ENCODE measurements at places on chromosomes 3 and 15.

- no peak for DNase-seq
These were observed 26.8 kb downstream of the SLC6A6 start for GRCh38 chr3:14429237-14429636.

DNA sequence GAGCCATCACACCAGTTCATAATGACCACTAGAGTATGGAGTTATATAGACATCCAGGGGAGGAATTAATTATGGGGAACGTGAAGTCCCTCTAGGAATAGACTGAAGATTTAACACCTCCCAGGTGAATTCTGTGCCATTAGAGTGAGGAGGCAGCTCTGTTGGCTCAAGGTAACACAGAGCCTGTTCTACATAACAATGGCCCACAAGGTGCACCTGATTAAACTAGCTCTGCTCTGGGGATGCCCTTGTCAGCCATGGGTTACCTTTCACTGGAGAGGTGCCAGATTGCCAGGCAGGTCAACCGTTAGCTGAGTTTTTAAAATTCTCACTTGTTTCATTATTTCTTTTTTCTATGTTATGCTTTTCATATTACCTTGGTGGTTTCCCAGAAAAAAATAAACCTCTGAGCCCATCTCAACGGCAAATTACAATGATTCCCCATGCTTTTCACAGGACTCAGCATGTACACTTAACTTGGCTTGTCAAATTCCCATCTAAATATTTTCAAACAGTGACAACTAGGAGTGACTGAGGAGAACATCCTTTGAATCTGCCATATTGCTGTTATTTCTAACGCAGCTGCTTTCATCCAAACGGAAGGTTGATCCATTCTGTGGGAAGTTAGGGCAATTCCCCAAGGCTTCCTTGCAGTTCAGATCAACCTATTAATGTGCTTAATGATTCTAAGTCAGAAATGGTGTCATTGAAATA lies 512.9 kb downstream of the MCTP2 start:
- DNase-seq: no peak

DNA sequence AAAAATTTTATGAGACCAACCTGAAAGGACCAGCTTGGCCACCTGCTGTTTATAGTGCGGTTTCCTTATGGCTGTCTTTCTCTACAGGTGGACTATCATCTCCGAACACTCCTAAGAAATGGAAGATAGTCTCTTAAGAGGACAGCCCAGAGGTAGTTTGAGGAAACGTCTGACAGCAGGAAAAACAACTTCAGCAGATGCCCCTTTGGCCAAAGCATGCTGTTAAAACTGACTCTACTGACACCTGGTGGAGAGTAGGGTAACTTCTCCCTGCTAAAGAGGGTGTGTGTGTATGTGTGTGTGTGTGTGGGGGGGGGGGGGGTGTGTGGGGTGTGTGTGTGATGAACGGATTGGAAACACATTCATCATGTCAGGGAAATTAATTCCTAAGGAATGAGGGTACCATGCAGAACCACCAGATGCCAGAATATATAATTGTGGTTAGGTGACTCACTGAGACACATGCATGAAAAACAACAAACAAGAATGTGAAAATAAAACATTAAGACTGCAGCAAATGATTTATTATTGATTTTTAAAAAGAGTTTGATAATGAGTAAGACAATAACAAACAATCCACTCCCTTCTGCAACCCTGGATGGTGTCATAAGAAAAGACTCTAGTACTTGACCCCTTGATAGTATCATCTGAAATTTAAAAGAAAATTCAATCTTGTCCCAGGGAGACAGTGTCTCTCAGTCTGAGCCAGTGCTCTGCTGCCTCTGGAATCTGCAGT lies 256.5 kb downstream of the THRB start:
- DNase-seq: peak; percentile 21

DNA sequence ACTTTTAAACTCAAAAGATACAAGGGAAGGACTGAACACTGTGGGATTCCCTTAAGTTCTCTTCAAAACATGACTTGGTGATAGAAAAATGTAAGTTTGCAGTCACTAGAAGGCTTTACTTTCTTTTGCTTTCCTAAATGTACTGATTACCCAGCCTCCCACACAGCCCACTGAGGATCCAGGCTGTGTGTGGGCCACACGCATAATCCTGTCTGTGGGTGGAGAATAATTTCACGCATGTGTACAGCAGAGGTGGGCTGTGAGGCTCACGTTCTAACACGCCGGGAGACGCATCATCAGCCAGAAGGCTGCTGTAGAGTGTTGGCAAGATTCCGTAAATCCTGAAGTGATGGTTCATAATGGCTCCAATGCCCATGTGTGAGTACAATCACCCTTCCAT lies 165.5 kb downstream of the CLSTN2 start:
- peak; percentile 20 for DNase-seq

- no peak for DNase-seq
These were observed 46.2 kb downstream of the OSBPL10 start for GRCh38 chr3:31934866-31935265.

- no peak for DNase-seq
These were observed 46.1 kb upstream of the TNFSF10 start for GRCh38 chr3:172569128-172570008.

- no peak for DNase-seq
These were observed 15.9 kb downstream of the COLQ start for GRCh38 chr3:15505479-15506165.

DNA sequence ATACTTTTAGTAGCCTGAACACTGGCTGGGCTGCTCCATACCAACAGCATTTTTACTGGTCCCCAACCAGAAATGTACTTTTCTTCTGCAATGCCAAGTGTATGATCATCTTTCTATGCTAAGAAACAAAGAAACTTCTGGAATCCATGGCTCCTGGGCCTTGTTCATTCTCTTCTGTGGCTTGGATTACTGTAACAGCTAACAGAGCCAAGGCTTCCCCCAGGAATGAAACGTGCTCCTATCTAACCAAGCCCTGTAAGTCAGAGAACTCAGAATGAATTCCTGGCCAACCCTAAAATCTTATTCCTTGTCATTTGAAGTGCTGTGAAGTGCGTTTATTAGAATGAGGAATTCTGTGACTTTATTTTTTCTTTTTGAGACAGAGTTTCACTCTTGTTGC lies 102.9 kb upstream of the RAD18 start:
- DNase-seq: no peak

- no peak for DNase-seq
These were observed 6.1 kb upstream of the THSD4 start for GRCh38 chr15:71109130-71109529.

DNA sequence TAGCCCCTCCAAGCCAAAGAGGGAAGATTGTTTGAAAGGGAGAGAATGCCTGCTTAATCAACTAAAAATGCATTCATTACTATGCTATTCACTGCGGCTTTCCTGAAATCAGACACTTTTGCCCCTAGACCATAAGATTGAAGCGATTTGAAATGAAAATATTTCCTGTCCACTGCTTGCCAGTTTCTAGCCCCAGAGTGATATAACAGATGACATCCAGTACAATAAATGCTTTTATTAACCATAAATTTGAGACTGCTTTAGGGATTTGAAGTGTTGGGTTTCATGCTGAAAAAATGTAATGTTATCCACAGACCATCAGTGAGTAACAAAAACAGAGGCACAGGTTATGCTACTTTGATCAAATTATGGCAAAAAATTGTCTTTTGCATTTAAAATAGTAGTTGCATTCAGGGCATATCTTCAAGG lies 14.1 kb downstream of the IL17RD start:
- DNase-seq: no peak

DNA sequence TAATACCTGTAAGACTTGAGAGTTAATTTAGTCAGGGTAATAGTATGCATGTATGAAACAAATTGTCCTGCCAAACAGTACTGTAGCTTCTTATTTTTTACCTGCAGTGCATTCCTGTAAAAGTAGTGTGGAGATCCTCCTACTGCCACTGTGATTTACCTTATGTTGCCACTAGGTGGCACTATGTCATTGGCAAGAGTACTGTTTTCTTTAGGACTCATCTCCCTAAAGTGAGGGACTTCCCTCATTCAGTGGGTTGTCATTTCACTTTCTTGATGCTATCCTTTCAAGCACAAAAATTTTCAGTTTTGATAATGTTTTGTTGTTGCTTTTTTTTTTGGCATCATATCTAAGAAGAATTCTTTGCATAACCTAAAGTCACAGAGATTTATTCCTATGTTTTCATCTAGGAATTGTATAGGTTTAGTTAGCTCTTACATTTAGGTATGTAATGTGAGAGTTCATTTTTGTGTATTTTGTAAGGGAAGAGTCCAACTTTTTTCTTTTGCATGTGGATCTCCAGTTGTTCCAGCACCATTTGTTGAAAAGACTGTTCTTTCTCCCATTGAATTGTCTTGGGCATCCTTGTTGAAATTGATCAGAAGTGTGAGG lies 105.7 kb downstream of the AKAP13 start:
- DNase-seq: peak; percentile 92

DNA sequence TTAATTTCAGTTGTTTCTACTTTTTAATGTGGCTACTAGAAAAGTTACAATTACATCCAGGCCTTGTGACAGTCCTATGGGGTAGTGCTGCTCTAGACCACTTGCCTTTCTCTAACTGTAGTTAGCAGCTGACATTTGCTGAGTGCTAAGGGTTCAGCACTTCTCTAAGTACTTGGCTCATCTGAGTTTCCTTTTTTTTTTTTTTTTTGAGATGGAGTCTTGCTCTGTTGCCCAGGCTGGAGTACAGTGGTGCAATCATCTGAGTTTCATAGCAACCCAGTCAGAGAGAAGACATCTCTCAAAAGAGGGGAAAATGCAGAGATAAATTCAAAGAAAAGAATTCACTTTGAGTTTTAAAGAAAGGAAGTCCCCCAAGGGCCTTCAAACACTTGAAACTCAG lies 130.8 kb downstream of the MYLK start:
- no peak for DNase-seq

DNA sequence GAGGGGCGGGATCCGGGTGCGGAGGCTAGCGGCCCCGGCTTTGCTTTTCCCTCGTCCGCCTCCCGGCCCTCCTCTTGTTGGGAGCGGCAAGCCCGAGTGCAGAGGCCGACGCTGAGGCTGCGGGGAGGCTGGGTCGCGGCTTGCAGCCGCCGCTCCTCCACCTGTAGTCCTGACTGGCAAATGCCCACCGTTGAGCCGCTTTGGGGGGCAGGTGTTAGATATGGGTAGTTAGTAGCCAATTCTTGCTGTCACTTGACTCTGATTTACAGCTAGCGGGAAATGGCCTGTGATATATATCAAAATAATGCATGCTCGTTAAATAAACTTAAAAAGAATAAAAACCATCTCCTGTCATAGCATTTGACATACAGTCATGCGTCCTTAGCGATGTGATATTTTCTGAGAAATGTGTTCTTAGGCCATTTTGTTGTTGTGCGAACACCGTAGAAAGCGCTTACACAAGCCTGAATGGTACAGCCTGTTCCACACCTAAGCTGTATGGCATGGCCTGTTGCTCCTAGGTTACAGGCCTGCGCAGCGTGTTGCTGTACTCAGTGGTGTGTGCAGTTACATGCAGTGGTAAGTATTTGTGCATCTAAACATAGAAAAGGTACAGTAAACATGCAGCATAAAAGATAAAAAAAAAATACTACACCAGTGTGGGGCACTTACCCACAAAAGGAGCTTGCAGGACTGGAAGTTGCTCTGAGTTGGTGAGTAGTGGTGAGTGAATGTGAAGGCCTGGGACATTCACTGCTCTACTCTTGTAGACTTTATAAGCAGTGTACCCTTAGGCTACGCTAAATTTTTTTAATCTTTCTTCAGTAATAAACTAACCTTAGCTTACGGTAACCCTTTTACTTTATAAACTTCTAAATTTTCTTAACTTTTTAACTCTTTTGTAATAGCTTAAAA lies 873 bp downstream of the CAPN7 start:
- peak; percentile 39 for DNase-seq

- no peak for DNase-seq
These were observed 22.6 kb downstream of the MKRN2OS start for GRCh38 chr3:12522721-12523120.

DNA sequence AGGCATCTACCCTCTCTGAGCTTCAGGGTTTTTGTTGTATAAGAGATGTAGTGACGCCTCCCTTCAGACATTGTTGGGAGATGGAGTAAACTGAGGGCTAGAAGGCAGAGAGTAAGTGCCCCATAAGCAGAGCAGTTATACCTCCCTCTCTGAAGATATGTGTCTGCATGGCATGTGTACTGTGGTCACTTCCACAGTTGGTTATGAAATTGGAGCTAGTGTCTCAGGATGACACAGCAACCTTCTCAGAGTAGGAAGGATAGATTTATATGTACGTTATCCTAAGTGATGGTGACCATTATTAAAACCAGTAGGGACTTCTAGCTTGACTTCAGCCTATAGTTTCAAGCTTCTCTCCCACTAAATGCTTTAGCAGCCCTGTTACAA lies 17.9 kb downstream of the PXK start:
- no peak for DNase-seq

GRCh38 chr3:5110337-5110736 lies 11.8 kb upstream of the ARL8B start:
- no peak for DNase-seq

DNA sequence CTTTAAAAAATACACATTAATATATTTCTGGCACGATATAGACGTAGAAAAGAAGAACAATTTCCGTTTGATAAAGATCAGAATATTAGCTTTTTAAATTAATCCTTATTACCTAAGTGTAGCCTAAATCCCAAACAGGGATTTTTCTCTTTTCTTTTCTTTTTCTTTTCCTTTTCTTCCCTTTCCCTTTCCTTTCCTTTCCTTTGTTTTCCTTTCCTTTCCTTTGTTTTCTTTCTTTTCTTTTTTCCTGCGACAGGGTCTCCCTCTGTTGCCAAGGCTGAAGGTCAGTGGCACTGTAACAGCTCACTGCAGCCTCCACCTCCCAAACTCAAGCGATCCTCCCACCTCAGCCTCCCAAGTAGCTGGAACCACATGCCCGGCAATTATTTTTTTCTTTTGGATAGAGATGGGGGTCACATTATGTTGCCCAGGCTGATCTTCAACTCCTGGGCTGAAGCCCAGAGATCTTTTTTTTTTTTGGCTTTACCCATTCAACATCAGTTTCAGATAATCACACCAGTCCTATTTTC lies 1.8 kb upstream of the USF3 start:
- DNase-seq: no peak

DNA sequence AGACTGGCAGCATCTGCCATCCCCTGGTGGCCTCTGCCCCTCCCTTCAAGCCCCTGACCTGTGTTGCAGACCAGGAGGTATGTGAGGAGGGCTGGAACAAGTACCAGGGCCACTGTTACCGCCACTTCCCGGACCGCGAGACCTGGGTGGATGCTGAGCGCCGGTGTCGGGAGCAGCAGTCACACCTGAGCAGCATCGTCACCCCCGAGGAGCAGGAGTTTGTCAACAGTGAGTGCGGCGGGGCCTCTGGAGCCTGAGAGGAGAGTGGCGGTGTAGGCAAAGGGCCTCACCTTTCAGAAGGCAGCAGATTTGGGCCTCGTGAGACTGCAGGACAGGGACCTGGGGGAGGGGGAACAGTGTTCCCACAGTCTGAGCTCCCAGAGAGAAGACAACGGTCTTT lies 24.0 kb downstream of the HAPLN3 start:
- no peak for DNase-seq

- no peak for DNase-seq
These were observed 8.2 kb upstream of the EPHB3 start for GRCh38 chr3:184553385-184553784.

- DNase-seq: no peak
These were observed 21.5 kb upstream of the USP3 start for GRCh38 chr15:63482874-63483323.
